Right renal cortex interstitium (tissue), 3 donors: ENCODE measurements at places on chromosomes 7 and 10.

GRCh38 chr7:118129041-118129795, 54.7 kb upstream of the LSM8 start:
- DNase-seq, result no peak

GRCh38 chr7:24786941-24787340, 29.7 kb upstream of the GSDME start:
- no peak for DNase-seq

DNA sequence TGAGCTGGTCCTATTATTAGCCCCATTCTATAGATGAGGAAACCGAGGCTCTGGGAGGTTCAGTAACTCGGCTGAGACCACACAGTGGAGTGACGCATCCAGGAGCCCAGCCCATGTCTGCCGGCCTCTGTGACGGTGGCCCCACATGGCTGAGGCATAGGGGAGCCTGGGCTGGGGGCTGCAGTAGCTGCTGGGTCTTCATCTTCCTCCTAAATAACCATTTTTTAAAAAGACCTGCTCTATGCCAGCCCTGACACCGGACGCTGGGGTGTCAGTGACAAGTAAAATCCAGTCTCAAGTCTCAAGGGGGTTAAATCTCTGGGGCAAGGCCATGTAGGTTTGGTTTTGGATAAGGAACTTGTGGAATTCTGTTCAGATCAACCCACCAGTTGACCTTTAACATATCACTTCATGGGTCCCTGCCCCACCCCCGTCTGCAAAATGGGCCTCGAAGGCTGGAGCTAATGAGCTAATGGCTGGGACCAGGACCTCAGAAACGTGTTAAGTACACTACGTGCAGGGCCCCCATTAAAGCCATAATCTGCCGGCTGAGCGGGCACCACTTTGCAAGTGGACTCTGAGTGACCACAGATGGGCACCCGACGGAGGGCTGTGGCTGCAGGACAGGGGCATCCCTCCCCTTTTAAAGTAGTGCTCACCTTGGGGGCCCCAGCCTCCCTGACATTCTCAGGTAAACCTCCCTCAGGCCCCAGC, 136.5 kb upstream of the UNC5B start:
- DNase-seq, result no peak

DNA sequence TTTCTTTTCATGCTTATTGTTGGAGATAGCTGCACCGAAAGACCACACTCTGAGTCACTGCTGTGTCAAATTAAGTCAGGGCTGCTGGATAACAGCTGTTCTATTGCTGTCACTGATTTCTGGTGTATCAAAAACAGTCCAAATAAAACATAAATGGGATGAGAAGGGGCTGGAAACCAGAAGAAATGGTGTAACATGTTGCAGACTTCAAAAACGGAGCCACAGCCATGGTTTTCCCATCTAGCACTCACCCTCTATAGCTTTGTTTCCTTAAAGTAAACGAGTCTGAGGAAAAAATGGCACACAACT, 103.3 kb upstream of the DIP2C start:
- DNase-seq, result no peak

DNA sequence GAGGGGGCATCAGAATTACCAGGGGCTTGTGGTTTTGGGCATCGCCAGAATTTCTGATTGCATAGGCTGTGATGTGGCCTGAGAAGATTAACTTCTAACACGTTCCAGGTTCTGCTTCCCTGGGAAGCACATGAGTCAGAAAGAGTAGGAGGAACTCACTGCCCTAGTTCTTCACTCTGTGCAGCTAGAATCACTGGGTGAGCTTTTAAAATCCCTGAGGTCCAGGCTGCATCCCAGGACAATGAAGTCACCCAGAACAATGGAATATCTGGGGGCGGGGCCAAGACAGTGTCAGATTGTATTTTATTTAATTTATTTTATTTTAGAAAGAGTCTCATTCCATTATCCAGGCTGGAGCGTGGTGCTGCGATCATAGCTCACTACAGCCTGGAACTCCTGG, 636.5 kb downstream of the CALN1 start:
- DNase-seq, result no peak
